Right kidney (tissue), 9 donors: ENCODE measurements at places on chromosomes 12 and 14.

GRCh38 chr14:54695196-54695595, 128.3 kb downstream of the SAMD4A start:
- DNase-seq: no peak

DNA sequence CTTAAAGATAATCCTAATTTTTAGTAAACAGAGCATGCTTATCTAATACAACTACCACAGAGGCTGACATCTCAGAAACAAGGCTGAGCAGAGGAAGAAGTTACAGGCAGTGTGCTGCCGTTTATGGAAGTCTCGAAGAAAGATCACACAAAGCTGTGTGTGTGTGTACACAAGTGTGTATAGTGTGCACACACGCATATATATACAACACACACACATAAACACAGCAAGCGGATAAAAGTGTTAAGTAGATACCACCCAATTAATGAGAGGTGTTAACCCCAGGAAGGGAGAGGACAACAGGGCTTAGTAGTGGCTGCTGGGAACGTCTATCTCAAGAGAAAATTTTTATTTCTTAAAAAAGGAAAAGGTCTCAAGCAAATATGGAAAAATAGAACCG, 15.3 kb downstream of the CCDC88C start:
- no peak for DNase-seq

GRCh38 chr14:65237023-65237814, 134.9 kb upstream of the MAX start:
- DNase-seq: no peak

DNA sequence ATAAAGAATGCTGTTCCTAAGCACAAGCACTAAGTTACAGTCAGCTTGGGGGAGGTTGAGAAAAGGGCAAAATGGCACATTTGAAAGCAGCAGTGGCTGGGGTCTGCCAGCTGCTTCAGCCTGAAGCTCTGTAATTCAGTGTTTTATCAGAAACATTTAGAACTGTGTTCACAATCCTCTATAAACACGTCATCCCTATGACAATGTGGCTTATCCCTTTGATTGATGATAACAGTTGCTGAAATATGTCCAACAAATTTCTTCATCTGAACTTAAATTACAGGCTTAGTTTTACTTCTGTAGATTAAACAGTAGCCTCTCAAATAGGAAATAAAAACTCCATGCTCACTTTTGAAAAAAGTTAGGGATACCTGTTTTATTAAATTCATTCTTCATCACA, 108.8 kb downstream of the VEZT start:
- no peak for DNase-seq

DNA sequence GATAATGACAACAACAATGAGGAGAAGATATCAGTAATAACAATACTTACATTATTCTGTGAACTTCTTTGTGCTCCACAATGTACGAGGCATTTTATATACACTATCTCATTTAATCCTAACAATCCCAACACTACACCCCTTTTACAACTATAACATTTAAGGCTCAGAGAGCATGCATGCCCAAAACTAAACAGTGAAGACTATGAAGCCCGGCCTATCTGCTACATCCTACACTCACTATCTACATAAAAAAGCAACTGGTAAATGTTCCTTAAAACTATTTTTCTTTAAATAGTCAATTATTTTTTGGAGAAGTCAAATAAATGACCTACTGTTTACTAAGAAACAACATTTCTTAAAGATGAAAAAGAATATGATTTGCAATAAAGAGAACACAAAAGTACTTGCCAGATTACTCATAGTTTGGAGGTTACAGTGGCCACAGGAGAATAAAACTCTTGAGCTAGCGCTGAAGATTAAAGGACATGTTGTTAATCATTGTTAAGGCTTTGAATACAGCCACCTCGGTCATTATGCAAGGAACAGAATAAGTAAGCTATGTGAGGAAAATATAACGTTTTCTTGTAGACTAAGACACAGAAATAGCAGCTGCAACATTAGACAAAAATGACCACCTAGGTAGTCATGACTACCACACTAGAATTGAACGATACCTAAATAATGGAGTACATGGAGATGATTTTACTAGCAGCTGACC, 56.7 kb downstream of the EPS8 start:
- no peak for DNase-seq

DNA sequence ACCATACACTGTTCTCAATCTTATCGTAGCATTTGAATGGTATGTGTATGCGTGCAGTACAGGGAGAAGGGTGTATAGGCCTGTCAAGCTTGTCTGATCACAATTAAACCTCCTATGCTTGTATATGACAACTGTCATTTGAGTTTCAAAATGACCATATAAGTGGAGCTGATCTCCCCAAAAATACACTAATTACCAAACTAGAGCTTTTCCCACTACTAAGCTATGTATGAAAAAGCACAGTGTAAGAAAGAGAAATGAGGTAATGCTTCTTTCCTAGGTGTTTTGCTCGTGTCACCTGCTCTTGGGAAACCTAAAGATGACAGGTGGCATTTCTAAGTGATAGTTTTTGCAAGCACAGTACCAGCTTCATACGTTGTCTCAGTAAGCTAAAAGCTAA, 1.1 kb upstream of the STK38L start:
- no peak for DNase-seq

- no peak for DNase-seq
These were observed 12.1 kb downstream of the GPRC5D start for GRCh38 chr12:12939888-12940287.

- no peak for DNase-seq
These were observed 3.5 kb upstream of the ANKRD52 start for GRCh38 chr12:56261503-56262232.

DNA sequence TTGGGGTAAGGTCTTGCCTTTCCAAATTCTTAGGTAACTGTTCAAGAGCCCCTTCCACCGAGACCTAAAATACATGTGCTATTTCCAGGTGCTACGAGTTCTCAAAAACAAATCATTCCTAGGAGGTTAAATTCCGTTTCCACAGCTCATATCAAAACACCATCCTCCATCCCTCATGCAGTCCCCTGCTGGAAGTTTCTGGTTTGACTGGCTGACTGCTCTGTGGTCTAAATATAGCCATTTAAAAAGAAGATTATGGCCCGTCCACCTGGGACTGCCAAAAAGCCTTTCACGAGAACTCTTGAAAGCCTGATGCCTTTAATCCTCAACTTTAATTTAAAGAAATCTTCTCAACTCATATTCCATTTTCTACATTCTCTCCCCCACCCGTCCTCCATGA, 201.5 kb upstream of the MYL2 start:
- DNase-seq: peak; percentile 25

DNA sequence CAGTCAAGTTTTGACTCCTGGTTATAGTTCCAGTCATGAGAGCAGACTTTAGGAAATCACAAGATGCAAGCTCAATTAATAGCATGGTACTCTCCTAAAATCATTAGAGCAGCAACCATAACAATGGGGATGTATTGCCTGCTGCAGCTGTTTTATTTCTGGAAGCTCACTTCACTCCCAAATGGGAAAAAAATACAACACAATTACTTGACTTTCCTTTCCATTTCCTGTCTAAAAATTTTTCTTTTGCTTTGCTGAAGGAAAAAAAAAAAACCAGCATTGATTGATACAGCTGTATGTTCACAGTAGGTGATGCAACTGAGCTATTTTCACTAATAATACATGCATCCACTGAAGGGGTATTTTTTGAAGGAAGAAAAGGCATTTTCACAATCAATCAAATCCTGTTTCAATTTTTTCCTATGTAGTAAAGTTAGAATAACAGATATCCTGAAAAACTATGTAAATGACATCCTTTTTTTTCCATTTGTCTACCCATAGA, 143.9 kb upstream of the NOVA1 start:
- DNase-seq: no peak

GRCh38 chr14:95424529-95424928, 91.9 kb downstream of the SYNE3 start:
- DNase-seq: no peak

GRCh38 chr12:6550294-6551062, 5.4 kb downstream of the IFFO1 start:
- DNase-seq: no peak

DNA sequence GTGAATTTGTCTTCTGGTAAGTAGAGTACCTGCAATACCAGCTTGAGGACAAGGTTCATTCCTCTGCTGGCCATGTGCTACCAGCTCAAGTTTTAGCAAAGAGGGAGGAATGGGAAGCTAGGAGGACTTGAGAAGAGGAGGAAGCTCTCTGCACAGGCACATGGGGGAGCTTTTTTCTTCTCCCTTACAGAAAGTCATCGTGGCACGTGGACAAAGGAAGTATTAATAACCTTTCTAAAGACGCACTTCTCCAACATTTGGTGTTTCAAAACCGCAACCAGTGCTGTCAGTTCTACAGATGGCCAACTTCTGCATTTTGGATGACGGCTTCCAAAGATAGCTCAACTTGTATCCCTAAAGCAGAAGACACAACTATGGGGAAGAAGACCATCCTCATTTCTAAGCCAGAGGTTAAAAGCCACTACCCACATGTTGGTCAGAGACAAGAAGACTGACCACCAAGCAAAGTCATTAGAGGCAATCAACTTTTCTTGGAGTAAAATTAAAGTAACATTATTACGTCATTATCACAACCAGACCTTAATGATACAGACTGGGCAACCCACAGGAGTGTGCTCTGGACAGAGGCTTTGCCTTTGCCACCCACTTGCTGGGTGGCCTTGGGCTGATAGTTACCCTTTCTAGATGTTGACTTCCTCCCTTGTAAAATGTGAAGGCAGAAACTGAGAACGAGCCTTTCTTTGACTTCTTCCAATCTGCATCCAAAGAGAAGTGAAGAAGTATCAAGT, 12.3 kb upstream of the TMED10 start:
- DNase-seq: no peak

DNA sequence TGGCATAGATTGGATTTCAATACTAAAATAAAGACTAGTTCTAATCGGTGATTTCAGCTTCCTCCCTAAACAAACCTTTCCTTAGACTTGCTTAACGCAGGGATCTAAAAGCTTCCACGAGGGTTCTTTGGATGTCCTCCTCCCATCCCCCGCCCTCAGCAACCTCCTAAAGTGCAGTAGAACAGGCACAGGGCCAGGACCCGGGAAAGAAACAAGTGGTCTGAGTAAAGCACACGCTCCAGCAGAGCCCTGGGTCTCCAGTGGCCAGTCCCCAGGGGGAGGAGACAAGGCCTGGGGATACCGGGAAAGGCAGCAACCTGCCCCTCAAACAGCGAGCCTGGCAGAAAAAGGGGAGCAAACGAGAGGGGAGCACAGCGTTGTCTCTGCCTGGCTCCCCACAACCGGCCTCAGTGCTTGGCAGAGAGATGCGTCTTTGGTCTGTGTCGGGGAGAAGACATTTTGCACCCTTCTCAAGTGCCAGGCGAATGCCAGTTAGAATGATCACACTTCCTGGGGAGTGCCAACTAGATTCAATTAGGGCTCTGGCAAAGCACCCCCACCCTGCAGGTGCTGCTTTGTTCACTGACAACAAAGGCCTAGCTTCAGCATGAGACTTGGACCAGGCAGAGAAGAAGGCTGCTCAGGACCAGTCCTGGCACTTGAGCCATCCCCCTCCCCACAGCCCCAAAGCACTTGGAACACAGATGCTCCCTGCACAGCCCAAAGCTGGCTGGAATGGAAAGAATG, 17.1 kb upstream of the SLC6A12 start:
- DNase-seq: no peak

- no peak for DNase-seq
These were observed 7.0 kb downstream of the JDP2 start for GRCh38 chr14:75434890-75435248.

DNA sequence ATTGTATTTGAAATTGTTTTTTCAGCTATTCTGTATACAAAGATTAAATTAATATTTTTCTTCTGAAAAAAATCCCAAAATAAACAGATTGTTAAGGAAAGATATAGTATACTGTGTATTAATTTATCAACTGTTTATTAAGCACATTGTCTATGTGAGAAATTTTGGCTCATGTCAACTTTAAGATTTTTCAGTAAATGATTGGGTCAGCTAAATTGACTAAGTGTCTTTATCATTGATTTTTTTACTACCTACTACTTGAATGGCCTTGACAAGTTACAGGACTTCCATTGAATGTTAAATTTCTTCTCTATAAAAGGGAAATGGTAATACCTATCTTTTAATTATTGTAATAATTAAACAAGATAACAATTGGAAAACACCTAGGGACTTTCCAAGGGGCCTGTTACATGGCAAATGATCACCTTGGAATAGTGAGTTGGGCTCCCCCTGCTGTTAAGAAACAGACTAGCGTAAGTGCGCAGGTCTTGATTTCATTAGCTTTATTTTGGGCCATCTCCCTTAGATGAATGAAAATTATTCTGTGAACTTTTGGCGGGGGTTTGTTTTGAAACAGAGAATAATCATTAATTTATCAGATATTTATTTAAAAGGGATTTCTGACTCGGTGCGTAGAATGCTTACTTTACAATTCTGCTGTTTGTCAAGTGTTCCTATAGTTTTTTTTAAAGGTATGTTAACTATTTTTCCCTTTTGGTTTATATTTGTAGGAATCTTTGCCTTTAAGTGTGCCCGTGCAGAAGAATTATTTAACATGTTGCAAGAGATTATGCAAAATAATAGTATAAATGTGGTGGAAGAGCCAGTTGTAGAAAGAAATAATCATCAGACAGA, 14.5 kb upstream of the CCT2 start:
- DNase-seq: no peak

- DNase-seq: peak; percentile 40
These were observed 64.2 kb downstream of the LLPH start for GRCh38 chr12:66066137-66066928.

DNA sequence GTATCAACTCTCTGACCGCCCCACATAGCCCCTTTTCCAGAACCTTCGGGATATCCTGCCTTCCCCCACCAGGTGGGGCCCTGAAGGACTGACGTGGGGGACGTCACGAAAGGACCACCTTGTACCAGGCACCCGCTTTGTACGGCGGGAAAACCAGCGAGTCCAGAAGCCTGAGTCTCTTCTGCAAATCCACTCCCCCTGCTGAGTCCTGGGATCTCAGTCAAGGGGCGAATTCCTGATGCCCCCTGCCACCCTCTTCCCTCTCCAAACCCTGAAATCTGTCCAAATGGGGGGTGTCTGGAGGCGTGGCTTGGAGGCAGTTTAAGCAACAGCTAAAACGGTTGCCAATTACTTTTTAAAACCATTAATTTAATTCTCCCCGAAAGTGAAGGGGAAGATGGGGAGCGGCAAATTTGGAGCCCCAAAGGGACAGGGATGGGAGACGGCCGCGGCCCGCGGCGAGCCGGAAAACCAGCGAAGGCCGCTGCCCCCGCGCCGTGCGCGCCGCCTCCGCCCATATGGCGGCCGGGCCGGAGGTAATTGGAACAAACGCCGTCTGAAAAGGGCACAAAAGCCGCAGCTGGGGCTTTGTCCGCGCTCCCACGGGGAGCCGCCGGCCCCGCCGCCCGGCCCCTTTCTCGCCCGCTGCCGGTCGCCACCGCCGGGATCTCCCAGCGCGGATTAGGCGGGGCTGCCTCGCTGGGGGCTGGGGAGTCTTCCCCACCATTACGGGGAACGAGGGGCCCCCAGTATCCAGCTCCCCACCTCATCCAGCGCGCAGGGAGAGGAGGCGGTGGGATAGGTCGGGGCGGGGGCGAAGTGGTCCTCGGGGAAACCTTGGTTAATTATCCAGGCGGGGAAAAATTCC, 6.6 kb downstream of the LHX5 start:
- no peak for DNase-seq

- no peak for DNase-seq
These were observed 5.1 kb upstream of the USP30 start for GRCh38 chr12:109047081-109047805.
